ENCODE measurements at places on chromosomes 2 and 18.

- no peak for DNase-seq
Observed at GRCh38 chr2:208880171-208880570, 473.6 kb downstream of the PTH2R start.

- DNase-seq: no peak
Observed at GRCh38 chr2:187959821-187960220, 331.9 kb upstream of the GULP1 start.

- DNase-seq: no peak
Observed at GRCh38 chr18:61608316-61608715, 275.1 kb downstream of the CDH20 start.

- no peak for DNase-seq
Observed at GRCh38 chr2:113910110-113910717, 20.3 kb downstream of the ACTR3 start.

GRCh38 chr2:8575038-8575833 is 106.6 kb upstream of the ID2 start:
- no peak for DNase-seq

DNA sequence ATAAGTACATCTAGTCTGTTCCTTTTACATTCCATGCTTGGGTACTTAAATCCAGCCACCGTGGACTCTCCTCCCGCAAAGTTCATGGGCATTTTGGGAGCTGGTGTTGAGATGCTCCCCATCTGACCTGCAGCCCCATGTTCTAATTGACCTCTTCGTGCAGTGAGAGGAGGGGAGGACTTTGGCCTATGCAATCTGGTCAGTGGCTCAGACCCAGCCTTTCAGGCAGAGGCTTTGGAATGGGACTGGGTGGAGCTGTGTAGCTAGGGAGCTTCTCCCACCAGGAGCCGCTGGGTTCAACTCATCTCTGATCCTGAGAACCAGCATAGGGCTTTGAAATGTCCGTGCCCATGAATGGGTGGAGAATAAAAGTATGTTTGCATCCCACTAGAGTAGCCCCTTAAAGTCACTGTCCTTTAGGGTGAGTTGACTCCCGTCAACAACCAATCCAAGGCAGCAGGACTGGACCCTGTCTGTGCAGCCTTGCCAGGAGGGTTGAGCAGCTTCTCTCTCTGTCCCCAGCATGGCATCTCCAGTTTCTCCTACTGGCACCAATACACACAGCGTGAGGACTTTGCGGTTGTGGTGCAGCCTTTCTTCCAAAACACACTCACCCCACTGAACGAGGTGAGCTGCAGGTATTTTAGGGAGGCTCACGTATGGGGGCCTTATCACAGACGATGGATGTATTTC is 120.0 kb upstream of the PPP1CB start:
- no peak for DNase-seq

DNA sequence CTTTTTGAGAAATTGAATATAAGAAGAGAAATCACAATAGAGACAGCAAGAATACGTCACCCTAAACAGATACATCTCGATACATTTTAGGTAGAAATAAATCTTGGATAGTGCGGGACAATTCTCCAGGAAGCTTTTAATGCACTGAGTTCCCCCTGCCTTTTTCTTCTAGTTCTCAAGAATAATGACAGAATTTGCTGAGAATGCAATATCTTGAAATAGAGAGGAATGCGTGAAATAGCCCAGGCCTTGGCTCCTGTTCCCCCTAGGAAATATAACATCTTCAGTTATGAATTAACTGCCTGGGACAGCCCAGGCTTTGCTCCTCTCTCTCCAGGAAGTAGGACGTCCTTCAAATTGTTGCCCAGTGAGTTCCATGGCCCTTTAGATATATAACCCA is 7.6 kb upstream of the NRXN1 start:
- no peak for DNase-seq
